Muscle of arm (tissue), 14 donors: ENCODE measurements at places on chromosomes 7 and 10.

DNA sequence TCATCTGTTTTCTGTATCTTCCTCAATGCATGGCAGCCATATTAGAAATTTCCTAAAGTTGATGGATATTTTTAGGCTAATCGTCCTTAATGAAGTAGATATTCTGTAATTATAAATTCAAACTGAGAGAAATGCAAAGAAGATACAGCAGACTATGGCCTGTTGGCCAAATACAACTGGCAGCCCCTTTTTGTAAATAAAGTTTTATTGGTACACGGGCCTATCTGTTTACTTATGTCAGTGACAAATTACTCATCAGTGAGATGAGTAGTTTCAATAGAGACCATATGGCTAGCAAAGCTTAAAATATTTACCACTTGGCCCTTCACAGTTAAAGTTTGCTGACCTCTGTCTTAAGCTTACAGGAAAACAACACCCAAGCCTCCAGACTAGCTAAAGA is 112.3 kb downstream of the HTR7 start:
- DNase-seq = no peak

GRCh38 chr10:118710487-118710886 is 44.3 kb downstream of the CACUL1 start:
- no peak for DNase-seq

DNA sequence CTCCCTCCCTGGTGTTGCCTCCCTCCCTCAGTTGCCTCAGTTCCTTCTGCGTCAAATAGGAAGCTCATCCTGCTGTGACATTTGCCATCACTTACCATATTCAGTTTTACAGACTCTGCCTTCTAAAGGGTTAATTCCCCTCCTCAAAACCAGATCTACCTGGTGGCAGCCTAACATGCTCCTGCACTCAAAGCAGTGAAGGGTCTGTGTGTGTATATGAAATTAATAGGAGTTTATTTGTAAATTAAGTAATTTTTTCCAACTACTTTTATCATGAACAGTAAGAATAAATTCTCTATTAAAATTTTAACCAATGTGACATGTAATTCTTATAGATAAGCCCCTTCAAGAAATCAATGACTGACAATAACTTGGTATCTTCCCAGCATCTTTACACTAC is 158.6 kb upstream of the INSYN2A start:
- no peak for DNase-seq

DNA sequence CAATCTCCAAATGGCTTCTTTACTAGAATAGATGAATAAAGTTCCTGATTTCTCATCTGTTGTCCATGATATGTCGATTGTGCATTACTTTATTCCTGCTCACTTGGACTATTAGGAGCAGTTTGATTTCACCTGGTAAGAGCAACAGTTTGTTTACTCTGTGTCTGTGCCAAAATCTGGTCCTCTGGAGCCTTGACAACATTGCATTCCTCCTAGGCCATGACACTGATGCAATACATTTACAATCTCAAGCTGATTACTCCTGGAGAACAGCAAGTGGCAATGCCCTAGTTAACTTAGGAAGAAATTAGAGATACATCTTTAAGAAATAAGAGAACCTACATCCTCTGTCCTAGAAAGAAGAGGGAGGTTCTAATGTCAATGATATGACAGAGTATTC is 71.8 kb downstream of the SGCE start:
- no peak for DNase-seq

GRCh38 chr10:22453948-22454591 is 108.8 kb downstream of the SPAG6 start:
- DNase-seq = no peak

DNA sequence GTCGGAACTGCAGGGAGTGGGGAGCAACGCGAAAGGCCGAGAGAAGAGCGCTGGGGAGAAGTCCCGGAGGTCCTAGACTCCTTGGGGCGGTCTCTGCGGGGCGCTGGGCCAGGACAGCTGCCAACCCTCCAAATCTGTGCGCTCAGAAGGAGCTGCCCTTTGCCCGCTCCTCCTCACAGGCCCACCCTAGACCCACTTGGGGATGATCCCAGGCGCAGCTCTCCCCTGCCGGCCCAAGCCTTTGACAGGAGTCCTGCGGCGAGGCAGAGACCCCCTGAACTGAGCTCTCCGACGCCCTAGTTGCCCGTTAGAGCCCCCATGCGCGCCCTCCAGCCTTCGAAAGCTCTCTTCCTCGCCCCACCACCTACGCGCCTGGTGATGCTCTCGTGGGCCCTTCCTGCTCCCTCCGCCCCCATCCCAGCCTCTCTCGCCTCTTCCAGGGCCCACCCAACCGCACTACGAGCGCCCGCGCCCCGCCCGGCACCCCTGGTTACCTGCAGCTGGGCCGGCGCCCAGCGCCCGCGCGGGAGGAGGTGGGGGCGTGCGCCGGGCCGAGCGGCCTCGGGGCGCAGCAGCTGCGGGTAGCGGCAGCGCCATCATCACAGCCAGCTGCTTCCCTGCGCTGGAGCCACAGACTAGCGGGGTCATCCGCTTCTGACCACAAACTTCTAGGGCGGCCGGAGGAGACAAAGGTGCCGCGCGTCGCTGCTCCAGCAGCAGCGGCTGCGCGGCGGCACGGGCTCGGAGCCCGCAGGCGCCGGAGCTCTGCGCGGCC is 353.4 kb downstream of the DNAJB6 start:
- DNase-seq = no peak

GRCh38 chr10:84755311-84755710 is 426.9 kb downstream of the CCSER2 start:
- DNase-seq = no peak

GRCh38 chr7:158573310-158573709 is 14.3 kb downstream of the PTPRN2 start:
- DNase-seq = no peak

- DNase-seq = no peak
These were observed 68.7 kb downstream of the CAV1 start for GRCh38 chr7:116593359-116594075.

GRCh38 chr7:98266840-98267239 is 14.6 kb upstream of the BRI3 start:
- DNase-seq = no peak

DNA sequence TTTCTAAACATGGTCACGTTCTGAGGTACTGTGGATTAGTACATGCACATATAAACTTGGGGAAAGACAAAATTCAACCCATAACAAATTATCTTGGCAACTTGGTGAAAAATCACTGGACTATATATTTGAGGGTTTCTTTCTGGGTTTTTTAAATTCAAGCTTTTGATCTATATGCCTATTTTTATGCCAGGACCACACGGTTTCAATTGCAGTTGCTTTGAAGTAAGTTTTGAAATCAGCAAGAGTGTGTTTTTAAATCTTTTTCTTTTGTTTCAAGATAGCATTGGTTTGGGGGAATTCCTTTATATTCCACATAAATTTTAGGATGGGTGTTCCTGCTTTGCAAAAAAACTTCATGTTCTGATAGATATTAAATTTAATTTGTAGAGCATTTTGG is 406.4 kb upstream of the VWC2 start:
- DNase-seq = no peak

DNA sequence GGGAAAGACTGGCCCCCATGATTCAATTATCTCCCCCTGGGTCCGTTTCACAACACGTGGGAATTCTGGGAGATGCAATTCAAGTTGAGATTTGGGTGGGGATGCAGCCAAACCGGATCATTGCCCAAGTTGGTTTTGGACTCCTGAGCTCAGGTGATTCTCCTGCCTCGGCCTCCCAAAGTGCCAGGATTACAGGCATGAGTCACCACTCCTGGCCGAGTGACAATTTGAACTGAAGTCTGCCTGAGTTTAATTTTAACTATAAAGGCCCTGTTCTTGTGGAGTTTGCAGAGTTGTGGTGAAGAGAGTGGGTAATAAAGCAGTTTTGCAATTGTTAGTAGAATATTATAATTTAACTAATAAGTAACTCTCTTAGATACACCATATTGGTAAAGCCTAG is 78.3 kb downstream of the GALNT17 start:
- no peak for DNase-seq

GRCh38 chr10:43772171-43772570 is 123.5 kb upstream of the ZNF32 start:
- DNase-seq = no peak
